ENCODE measurements at places on chromosomes 7 and 10.

DNA sequence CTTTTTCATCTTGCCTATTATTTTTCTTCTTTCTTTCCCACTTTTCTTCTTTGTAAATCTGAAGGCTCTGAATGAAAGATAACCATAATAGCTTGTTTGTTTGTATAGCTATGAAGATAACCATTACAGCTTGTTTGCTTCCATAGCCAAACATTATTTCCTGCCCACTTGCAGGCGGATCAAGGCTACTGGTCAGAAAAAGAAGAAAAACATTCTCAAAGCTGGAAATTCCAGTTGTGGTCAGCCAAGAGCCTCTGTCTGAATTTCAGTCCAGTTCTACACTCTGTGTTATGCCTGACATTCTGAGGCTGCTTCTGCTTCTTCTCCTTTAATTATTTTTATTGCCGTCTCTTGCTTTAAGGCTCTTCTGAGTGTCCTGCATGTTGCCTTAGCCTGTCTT, 48.9 kb downstream of the TMEM178B start:
- DNase-seq: no peak

DNA sequence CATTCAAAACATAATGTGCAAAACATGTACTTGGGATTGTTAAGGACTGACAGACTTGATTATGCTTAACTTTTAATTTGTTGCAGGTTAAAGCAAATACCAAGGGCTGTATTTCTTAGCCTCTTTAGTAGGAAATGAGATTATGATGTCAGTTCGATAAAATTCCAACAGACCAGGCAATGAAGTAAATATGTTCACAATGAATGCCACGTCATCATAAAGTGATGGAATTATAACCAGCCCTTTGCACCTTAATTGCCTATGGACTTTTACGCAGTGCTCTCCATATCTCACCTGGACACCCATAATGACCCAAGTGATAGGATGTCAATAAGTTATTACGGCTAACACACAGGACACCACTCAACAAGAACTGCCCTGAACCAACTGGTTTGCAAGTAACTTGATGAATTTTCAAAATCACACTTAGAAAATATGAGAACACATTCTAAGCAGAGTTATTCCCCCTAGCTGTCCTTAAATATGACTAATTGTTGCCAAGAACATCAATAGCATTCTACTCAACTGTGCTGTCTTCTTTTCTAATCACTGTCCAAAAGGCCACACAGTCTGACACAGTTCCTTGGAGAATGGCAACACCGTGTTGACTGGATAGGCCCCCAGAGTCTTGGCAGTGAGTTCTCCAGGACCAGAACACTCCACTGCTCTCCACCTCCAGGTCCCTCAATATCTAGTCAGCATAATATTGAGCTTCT, 115.0 kb downstream of the CHCHD3 start:
- no peak for DNase-seq

DNA sequence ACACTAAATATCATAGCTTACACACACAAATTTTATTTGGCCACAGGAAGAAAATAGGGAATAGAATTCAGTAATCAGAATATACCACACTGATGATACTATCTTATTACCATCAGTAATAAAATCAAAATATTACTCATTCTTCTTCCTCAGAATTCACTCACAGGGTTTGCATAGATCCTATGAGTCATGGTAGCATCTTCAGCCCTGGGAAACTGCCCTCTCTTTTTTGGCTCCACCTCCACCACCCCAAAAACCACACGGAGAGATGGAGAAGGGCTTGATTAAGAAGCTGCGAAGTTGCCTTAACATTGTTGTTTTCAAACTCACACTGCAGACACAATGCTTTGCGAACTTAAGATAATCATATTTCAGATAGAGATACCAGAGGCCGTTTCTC, 154.1 kb upstream of the AHR start:
- DNase-seq: peak; percentile 13

DNA sequence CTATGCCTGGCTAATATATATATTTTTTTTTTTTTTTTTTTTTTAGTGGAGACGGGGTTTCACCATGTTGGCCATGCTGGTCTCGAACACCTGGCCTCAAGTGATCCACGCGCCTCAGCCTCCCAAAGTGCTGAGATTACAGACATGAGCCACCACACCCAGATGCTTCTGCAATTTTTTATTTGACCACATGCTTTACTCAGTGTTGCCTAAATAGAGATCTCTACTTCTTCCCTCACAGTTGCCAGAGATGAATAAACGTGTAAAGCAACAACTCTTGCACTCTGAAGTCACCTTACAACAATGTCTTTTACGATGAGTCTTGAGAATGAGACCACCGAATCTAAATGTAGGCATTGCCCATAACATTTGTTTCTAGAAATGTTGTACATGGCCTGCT, 107.9 kb upstream of the FRMD4A start:
- no peak for DNase-seq

DNA sequence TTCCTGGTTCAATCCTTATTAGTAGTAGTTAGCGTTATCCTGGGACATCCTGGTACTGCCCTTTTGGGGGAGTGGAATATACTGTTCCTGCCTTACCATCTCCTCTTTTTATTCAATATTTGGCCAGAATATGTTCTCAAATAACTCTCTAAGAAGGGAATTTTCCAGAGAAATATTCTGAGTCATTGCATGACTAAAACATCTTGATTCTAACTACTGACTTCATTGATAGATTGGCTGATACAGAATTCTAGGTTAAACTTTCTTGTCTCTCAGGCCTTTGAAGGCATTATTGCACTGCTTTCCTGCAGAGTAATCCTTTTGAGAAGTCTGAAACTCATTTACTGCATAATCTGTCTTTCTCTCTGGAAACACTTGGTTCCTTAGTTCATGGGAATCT, 275.5 kb upstream of the DGKB start:
- peak; percentile 11 for DNase-seq

GRCh38 chr10:35345383-35345742, 9.1 kb downstream of the CCNY start:
- DNase-seq: no peak

GRCh38 chr10:25974897-25975459, 40.9 kb downstream of the MYO3A start:
- no peak for DNase-seq

GRCh38 chr10:4372601-4373000, 453.4 kb upstream of the AKR1E2 start:
- DNase-seq: peak; percentile 99
